ENCODE measurements at places on chromosomes 13 and 19.

- no peak for DNase-seq
These were observed 673 bp downstream of the ZNF486 start for GRCh38 chr19:20167651-20168122.

- no peak for DNase-seq
These were observed 7.2 kb upstream of the USF2 start for GRCh38 chr19:35261356-35262100.

GRCh38 chr13:50801087-50801931 is 42.2 kb downstream of the DLEU7 start:
- DNase-seq, result peak; percentile 66

GRCh38 chr19:17942181-17942580 is 9.4 kb downstream of the CCDC124 start:
- no peak for DNase-seq

GRCh38 chr19:2524840-2525723 is 49.2 kb downstream of the GADD45B start:
- no peak for DNase-seq

- DNase-seq, result no peak
These were observed 8.9 kb upstream of the TRPC4 start for GRCh38 chr13:37878496-37878895.

DNA sequence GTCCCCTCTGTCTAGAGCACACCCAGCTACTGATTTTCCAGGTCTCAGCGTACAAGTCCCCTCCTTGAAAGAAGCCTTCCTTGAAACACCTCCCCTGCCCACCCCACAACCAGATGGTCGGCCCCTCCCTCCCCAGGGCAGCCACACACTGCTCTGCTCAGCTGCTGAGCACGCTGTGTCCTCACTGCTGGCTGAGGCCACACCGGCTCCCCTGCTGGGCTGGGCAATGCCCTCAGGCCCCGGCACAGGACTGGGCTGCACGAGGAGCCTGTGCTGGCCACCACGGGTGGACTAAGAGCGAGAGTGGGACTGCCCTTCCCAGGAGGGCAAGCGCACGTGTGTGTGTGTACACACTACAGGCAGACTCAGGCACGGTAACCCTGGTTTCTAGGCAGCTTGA is 11.8 kb upstream of the RSPH6A start:
- no peak for DNase-seq

DNA sequence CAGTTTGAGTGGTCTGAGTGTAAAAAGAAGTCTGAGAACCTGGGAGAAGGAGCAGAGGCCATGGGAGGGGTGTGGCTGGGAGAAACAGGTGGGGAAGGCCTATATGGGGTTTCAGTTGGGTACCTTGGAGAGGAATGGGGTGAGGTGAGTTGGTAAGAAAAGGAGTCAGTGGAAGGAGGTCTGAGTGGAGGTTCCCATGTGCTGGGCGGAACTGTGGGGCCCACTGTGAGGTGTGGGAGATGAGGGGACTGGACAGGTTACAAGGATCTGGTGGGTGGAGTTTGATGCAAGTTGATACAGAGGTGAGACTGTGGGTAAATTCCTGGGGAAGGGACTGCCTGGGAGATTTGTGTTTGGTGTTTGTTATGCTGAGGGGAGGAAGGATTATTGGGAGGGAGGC is 2.1 kb downstream of the ZNF574 start:
- no peak for DNase-seq

- no peak for DNase-seq
These were observed 187.6 kb downstream of the STK24 start for GRCh38 chr13:98389319-98389718.

- no peak for DNase-seq
These were observed 213.3 kb downstream of the OLFM4 start for GRCh38 chr13:53241891-53242348.

GRCh38 chr19:2978166-2978767 is 903 bp downstream of the TLE6 start:
- no peak for DNase-seq

DNA sequence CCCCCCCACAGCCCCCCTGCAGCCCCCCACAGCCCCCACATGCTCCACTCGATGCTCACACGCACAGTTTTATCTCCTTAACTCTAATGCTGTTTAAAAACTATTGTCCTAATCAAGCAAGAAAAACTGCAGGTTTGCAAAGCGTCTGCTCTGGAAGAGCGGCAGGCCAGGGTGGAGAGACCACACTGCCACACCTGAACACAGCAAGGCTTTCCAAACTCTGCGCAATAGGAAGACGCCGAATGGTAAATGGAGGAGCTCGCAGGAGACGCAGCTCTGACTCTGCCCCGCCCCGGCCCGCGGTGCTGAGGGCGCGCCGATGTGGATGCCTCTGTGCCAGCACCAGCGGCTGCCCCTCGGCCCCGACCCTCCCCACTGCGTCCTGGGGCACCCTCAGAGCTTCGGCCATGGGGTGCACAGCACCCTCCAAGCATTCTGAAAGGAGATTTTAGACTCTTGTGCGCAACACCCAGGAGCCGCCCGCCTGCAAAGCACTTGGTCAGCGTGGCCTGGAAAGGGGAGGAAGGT is 32.4 kb downstream of the RASA3 start:
- peak; percentile 45 for DNase-seq

GRCh38 chr19:10343495-10343894 is 4.1 kb upstream of the ICAM3 start:
- DNase-seq, result no peak
